ENCODE measurements at places on chromosomes 5 and 9.

DNA sequence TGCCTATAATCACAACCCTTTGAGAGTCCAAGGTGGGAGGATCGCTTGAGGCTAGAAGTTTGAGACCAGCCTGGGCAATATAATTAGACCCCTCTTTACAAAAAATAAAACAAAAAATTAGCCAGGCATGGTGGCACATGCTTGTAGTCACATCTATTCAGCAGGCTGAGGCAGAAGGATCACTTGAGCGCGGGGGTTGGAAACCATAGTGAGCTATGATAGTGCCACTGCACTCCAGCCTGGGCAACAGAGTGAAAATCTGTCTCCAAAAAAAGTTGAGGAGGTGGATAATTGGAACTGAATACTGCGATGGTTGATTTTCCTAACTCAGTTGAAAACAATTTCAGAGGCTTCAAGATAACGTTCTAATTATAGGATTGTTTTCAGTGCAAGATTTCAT lies 52.6 kb downstream of the EDIL3 start:
- DNase-seq: no peak

DNA sequence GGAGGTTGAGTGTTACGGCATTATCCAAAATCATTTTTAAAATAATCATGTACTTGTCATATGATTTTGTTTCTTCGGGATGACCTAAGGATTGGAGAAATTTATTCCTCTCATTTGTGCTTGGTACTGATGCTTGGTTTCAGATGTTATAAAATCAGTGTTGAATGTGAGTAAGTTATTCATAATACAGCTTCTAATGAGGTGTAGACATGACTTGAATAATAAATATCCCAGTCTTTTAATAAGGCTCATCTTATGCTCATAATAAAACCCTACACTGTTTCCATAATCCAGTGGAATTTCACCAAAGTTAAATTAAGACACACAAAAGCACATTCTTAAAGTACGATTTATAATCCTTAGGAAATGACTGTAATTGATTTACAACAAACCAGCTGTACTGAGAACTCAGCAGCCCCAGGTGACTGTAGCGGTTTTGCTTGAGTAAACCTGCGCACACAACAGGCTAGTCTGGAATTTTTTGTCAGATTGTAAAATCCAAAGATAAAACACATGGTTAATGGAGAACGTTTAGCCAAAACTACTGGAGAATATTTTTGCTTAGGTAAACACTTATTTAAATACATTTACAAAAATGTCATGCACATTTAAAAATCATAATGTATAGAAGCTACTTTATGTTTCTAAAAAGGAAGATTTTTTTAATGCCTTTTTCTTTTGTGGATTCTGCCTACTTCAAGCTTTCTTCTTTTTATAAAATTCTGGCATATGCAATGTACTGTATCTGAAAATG lies 609.8 kb upstream of the GRAMD2B start:
- DNase-seq: no peak

DNA sequence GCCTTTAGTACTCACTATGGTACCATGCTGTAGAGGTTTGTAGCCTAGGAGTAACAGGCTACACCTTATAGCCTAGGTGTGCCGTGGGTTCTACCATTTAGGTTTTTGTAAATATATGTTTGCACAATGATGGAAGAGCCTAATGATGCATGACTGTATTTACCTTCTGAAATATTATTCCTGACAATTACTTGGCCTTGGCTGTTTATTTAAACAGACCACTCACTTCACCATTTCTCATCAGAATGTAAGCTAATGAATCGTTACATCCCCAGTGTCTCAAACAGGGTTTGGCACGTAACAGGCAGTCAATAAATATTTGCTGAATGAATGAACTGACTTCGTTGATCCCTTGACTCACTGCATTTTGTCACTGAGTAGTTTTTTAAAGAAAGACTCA lies 93.1 kb downstream of the MED27 start:
- DNase-seq: no peak

DNA sequence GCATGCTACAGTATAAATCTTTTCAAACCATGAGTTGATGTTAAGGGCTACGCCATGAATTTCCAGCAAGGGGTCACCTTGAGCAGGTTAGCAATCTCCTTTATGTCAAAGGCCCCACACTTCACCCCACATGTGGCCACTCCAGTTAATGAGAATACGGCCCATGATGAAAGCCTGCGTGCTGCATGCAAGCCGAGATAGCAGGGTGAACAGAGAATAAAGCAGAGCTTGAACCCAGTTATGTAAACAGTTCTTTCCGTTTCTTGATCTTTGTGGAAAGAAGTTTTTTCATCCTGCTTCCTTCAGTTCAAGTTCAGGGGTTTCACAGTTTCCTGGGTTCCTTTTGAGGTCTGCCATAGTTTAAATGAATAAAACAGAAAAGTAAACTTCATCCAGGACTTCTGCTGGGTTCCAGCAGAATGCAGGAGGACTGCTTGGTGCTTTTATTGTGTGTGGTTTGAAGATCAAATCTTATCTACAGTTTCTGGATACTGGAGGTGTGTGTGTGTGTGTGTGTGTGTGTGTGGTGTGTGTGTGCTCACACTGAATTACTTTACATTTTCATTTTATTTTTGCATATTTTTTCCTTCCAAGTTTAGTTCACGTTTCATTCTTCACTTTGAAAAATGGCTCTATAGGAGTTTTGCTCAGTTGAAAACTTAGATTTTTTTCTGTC lies 87.1 kb downstream of the HMHB1 start:
- no peak for DNase-seq

DNA sequence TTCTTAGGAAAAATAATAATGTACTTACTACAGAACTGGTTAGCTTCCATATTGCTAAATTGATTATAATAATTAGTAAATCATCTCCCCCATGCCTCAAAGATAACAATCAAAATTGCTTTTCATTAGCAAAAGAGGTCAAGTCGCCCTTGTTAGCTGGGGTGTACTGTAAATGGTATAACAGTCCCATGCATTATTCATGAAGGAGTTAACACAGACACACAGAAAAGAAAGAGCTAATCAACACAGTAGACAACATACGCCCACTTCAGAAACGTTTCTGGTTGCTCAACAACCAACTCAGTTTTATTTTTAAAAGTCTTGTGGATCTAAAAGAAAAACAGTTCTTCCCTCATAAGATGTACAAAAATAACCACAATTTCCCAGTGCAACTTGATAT lies 100.2 kb downstream of the MPDZ start:
- no peak for DNase-seq

DNA sequence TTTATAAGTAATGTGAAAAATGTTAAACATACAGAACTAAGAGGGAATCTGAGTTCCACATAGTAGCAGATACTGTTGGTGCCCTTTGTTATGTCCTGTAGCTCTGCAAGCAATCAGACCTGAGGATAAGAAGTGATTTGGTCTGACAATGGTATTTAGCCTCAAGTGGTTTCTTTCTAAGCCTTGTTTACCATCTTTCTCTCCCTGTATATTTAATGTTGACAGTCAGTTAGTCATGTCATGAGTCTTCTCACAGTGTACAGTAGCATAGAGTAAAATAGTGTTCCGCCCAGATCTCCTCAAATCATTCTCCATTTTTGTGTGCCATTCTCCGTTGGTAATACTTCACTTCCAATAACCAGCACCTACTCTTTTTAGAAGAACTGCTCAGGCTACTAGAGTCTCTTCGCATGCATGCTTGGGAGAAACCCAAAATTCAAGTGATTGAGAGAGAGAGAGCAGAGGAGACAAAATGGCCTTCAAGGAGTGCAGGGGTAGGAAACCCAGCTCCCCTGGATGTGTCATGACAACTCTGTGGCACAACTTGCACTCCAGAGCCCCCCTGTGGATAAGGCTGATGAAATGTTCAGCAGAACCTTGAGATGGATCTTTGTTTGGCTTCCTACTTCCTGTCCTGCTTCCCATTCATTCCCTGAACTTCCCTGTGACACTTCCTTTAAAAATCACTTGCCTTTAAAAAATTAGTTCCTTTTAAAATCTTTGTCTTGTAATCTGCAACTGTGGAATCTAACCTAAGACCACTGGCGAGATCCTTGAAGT lies 129.2 kb upstream of the FST start:
- no peak for DNase-seq

DNA sequence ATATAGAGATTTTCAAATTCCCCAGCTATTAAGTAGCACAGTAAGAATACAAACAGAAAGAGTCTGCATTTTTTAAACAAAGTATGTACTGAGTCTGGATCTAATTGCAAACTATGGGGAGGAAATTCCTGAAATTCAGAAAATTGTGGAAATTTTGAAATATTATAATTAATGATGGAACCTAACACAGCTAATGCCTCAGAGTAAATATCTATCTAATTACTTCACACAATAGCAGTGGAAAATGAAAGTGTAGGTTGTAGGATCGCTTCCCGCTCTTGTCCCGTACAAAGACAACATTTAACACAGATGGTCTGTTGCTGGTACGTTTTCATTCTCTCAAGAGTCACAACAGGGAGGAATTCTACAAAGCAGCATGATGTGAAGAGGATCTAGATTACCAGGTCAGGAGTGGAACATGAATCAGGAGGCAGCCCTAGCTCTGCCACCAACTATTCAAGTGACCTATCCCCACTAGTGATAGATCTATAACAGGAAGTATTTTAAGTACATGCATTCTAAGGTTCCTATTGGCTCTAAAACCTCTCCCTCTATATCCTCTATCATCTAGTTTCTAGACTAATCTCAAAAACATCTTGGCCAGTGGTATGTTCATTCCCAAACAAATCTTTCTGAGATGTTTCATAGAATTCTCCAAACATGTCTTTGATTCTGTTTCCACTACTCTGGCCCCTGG lies 58.9 kb upstream of the GRAMD2B start:
- no peak for DNase-seq

GRCh38 chr5:36177715-36178523 lies 26.0 kb downstream of the SKP2 start:
- no peak for DNase-seq
